Transverse colon (tissue), 4 donors: ENCODE measurements at places on chromosomes 13 and 19. TPM values are rescaled to one million over a fixed set of nuclear protein-coding genes. Genes with fewer than 3 reads are reported as not detected.

Gene BEST2
- total RNA-seq, result 135 TPM

Gene SRRM5
- total RNA-seq, result 0.14 TPM

Gene ZNF440
- total RNA-seq, result 44.1 TPM

Gene CCDC70
- total RNA-seq, result not detected

Gene CLDN10
- total RNA-seq, result not detected

Gene MIA
- not detected for total RNA-seq

Gene CYP2A7
- not detected for total RNA-seq

Gene ZNF155
- 7.5 TPM for total RNA-seq

DNA sequence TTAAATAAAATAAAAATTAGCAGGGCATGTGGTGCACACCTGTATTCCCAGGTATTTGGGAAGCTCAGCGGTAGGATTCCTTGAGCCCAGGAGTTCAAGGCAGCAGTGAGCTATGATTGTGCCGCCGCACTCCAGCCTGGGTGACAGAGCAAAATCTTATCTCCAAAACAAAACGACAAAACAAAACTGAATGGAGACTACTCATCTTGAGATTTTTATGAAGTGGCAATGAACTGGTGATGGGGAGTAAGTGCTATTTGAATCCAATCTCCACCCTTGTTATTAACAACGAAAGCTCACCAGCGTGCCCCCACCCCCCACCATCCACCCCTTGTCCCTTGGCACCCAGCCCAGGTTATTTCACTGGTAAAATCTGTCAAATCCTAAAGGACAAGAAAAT is 45.2 kb upstream of the URI1 start:
- no peak overlapping the region for H3K27ac ChIP-seq
- no peak overlapping the region for H3K4me3 ChIP-seq
- no peaks in the 10 kb centered on the region for H3K36me3 ChIP-seq
- H3K27me3 ChIP-seq, result no peaks in the 10 kb centered on the region

GRCh38 chr19:7924651-7925170 is 1.2 kb downstream of the CTXN1 start:
- H3K36me3 ChIP-seq, result no peaks in the 10 kb centered on the region
- H3K27me3 ChIP-seq, result peaks cover under 1% of the 10 kb centered on the region
- H3K4me1 ChIP-seq, result peaks cover 44% of the 10 kb centered on the region
- peak overlapping the region; percentile 46 for H3K4me3 ChIP-seq

- H3K4me3 ChIP-seq, result peak overlapping the region; percentile 82
- H3K4me1 ChIP-seq, result peaks cover 51% of the 10 kb centered on the region
- DNase-seq, result no peak
- no peaks in the 10 kb centered on the region for H3K27me3 ChIP-seq
- peak overlapping the region; percentile 99 for H3K27ac ChIP-seq
- H3K36me3 ChIP-seq, result no peaks in the 10 kb centered on the region
Measured at GRCh38 chr19:13838435-13839129, 38.4 kb upstream of the NANOS3 start.

- DNase-seq, result no peak
- H3K4me3 ChIP-seq, result no peak overlapping the region
- H3K4me1 ChIP-seq, result no peaks in the 10 kb centered on the region
- H3K27ac ChIP-seq, result no peak overlapping the region
- H3K27me3 ChIP-seq, result no peaks in the 10 kb centered on the region
Measured at GRCh38 chr19:20503476-20503875, 62.1 kb downstream of the ZNF737 start.

DNA sequence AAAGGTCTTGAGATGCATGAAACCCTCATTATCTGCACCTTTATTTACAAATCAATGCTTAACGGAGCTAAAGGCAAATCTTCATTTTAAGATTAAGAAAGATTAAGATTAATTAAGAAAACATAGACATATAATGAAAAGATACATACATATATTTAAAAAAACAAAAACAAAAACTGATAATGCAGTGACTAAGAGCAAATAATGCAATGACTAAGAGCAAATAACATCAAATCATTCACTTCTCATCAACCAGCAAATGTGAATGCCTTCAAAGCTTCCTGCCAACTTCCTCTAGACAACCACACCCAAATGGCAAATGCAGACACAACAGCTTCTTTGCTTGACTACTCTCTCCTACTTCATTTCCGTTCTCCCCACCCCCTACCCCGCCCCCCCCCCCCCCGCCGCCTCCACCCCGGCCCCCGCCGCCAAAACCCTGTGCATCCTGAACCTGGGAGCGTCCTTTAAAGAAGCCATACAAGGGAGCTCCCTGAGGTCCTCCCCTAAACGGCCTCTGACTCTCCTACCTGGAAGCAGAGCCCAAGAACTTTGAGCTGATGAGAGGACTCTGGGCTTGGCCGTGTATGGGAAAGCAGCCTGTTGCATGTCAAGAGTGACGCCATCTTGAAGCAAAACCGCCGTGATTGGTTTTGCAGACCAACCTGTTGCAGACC is 24.5 kb downstream of the TEX101 start:
- no peaks in the 10 kb centered on the region for H3K27me3 ChIP-seq
- DNase-seq, result no peak
- peaks cover 10% of the 10 kb centered on the region for H3K4me1 ChIP-seq
- H3K27ac ChIP-seq, result peak overlapping the region; percentile 41
- no peak overlapping the region for H3K4me3 ChIP-seq
- H3K36me3 ChIP-seq, result no peaks in the 10 kb centered on the region

GRCh38 chr13:109627649-109628048 is 158.7 kb downstream of the IRS2 start:
- no peaks in the 10 kb centered on the region for H3K36me3 ChIP-seq
- H3K27me3 ChIP-seq, result no peaks in the 10 kb centered on the region
- H3K27ac ChIP-seq, result no peak overlapping the region
- H3K4me3 ChIP-seq, result no peak overlapping the region

- DNase-seq, result peak; percentile 75
- peaks cover 42% of the 10 kb centered on the region for H3K4me1 ChIP-seq
- H3K36me3 ChIP-seq, result no peaks in the 10 kb centered on the region
Measured at GRCh38 chr13:50512474-50513299, 330.8 kb downstream of the DLEU7 start.

DNA sequence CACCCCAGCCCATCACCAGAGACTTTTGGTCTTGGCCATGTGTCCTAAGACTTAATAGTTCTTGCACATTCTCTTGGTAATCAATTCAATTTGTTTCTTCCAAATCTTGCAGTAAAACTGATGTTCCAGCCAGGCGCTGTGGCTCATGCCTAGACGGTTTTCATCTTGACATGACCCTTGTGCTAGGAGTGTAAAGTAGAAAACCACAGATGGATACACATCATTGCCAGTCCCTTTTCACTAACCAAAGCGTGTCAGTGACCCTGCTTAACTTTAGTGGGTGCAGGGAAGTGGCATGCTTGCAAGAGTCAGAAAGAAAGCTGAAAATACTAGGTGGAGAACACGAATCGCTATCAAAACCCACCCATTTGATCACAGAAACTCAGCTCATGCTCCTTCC is 18.0 kb upstream of the CD70 start:
- DNase-seq, result no peak
- H3K27me3 ChIP-seq, result peaks cover 52% of the 10 kb centered on the region
- no peaks in the 10 kb centered on the region for H3K4me1 ChIP-seq
- no peak overlapping the region for H3K27ac ChIP-seq

GRCh38 chr19:33785795-33786194 is 10.9 kb upstream of the KCTD15 start:
- no peaks in the 10 kb centered on the region for H3K36me3 ChIP-seq
- no peaks in the 10 kb centered on the region for H3K27me3 ChIP-seq
- no peak overlapping the region for H3K4me3 ChIP-seq
- H3K4me1 ChIP-seq, result no peaks in the 10 kb centered on the region
- DNase-seq, result no peak
- no peak overlapping the region for H3K27ac ChIP-seq

GRCh38 chr13:60787083-60787482 is 390.1 kb downstream of the TDRD3 start:
- H3K36me3 ChIP-seq, result no peaks in the 10 kb centered on the region
- no peaks in the 10 kb centered on the region for H3K4me1 ChIP-seq
- H3K4me3 ChIP-seq, result no peak overlapping the region
- no peaks in the 10 kb centered on the region for H3K27me3 ChIP-seq

DNA sequence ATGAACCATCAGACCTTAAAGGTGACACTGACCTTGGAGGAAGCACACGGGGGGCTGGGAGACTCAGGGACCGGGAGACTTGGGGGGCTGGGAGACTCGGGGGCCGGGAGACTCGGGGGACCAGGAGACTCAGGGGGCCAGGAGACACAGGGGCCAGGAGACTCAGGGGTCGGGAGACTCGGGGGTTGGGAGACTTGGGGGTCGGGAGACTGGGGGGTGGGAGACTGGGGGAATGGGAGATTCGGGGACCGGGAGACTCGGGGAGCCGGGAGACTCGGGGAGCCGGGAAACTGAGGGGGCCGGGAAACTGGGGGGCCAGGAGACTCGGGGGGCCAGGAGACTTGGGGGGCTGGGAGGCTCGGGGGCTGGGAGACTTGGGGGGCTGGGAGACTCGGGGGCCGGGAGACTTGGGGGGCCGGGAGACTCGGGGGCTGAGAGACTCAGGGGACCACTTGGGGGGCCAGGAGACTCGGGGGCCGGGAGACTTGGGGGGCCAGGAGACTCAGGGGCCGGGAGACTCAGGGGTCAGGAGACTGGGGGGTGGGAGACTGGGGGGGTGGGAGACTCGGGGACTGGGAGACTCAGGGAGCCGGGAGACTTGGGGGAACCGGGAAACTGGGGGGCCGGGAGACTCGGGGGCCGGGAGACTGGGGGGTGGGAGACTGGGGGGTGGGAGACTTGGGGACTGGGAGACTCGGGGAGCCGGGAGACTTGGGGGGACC is 62.9 kb downstream of the RASA3 start:
- peak overlapping the region; percentile 95 for H3K27ac ChIP-seq
- DNase-seq, result peak; percentile 7
- H3K27me3 ChIP-seq, result no peaks in the 10 kb centered on the region
- no peak overlapping the region for H3K4me3 ChIP-seq
- peaks cover 46% of the 10 kb centered on the region for H3K4me1 ChIP-seq
- no peaks in the 10 kb centered on the region for H3K36me3 ChIP-seq

- H3K4me3 ChIP-seq, result peak overlapping the region; percentile 63
- peaks cover 52% of the 10 kb centered on the region for H3K4me1 ChIP-seq
- H3K27me3 ChIP-seq, result no peaks in the 10 kb centered on the region
- DNase-seq, result peak; percentile 96
- no peaks in the 10 kb centered on the region for H3K36me3 ChIP-seq
- peak overlapping the region; percentile 95 for H3K27ac ChIP-seq
Measured at GRCh38 chr19:38263689-38264485, 486 bp upstream of the SPINT2 start.

DNA sequence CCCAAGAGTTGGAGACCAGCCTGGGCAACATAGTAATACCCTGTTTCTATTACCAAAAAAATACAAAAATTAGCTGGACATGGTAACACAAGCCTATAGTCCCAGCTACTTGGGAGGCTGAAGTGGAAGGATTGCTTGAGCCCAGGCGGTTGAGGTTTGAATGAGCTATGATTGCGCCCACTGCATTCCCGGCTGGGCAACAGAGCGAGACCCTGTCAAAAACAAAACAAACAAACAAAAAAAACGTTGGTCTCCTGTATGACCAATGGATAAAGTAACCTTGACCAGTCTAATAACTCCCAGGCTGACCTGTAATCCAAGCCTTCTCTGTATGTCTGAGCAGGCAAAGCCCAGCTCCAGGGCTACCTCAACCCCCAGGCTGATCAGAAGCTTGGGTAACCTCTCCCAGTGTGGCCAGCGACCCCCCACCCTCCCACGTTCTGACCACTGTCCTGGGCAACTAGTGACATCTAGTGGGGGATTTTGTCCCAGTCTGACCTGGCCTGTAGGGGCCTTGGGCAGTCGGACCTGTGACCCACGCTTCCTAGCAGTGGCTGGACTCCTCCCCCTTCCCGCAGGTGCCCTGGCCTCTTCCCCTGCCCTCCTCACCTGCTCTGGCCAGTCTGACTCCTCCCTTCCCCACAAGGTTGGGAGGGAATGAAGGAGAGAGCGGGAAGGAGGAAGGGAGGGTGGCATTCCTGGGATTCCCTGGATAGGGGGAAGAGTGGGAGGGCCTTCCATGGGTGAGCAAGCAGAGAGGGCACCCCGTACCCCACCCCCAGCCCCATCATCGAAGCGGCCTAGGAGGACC is 1.0 kb upstream of the BCAM start:
- H3K27ac ChIP-seq, result peak overlapping the region; percentile 44
- H3K4me1 ChIP-seq, result peaks cover 24% of the 10 kb centered on the region
- peak; percentile 40 for DNase-seq

GRCh38 chr19:8017808-8018207 is 12.4 kb upstream of the ELAVL1 start:
- no peaks in the 10 kb centered on the region for H3K36me3 ChIP-seq
- no peaks in the 10 kb centered on the region for H3K4me1 ChIP-seq
- DNase-seq, result peak; percentile 51
- no peak overlapping the region for H3K4me3 ChIP-seq
- H3K27me3 ChIP-seq, result no peaks in the 10 kb centered on the region
- no peak overlapping the region for H3K27ac ChIP-seq

DNA sequence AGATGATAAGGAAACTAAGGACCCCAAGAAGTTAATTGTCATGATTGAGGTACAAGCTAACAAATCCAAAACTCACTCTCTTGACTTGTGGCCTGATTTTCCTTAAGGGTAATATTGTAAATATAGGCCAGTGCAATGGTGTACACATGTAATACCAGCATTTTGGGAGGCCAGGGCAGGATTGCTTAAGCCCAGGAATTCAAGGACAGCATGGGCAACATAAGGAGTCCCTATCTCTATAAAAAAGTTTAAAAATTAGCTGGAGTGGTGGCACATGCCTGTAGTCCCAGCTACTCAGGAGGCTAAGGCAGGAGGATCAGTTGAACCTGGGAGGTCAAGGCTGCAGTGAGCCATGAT is 28.7 kb upstream of the GARRE1 start:
- no peaks in the 10 kb centered on the region for H3K27me3 ChIP-seq
- no peak overlapping the region for H3K4me3 ChIP-seq
- H3K36me3 ChIP-seq, result peaks cover 56% of the 10 kb centered on the region
- H3K4me1 ChIP-seq, result no peaks in the 10 kb centered on the region

GRCh38 chr19:46211201-46211881 is 18.2 kb upstream of the IGFL1 start:
- H3K27ac ChIP-seq, result no peak overlapping the region
- no peak overlapping the region for H3K4me3 ChIP-seq
- H3K4me1 ChIP-seq, result no peaks in the 10 kb centered on the region
- DNase-seq, result no peak

GRCh38 chr13:110280231-110280813 is 26.6 kb downstream of the COL4A1 start:
- H3K36me3 ChIP-seq, result no peaks in the 10 kb centered on the region
- H3K27me3 ChIP-seq, result no peaks in the 10 kb centered on the region
- peak overlapping the region; percentile 46 for H3K27ac ChIP-seq
- peaks cover 10% of the 10 kb centered on the region for H3K4me1 ChIP-seq
- H3K4me3 ChIP-seq, result no peak overlapping the region
- DNase-seq, result no peak

DNA sequence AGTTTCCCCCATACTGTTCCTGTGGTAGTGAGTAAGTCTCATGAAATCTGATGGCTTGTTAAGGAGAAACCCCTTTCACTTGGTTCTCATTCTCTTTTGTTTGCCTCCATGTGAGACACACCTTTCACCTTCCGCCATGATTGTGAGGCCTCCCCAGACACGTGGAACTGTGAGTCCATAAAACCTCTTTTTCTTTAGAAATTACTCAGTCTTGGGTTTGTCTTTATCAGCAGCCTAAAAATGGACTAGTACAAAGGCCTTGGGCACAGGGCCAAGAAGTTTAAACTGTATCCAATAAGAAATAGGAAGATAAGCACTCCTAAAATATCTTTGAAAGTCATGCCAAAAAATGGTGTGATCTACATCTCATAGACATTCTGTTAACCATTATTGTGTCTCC is 176.9 kb downstream of the TBC1D4 start:
- no peak for DNase-seq
- no peaks in the 10 kb centered on the region for H3K4me1 ChIP-seq
- H3K27me3 ChIP-seq, result no peaks in the 10 kb centered on the region
- no peak overlapping the region for H3K27ac ChIP-seq
